ENCODE measurements at places on chromosomes 16 and 17.

GRCh38 chr17:78529871-78530670, 47.1 kb downstream of the DNAH17 start:
- no peak for DNase-seq

DNA sequence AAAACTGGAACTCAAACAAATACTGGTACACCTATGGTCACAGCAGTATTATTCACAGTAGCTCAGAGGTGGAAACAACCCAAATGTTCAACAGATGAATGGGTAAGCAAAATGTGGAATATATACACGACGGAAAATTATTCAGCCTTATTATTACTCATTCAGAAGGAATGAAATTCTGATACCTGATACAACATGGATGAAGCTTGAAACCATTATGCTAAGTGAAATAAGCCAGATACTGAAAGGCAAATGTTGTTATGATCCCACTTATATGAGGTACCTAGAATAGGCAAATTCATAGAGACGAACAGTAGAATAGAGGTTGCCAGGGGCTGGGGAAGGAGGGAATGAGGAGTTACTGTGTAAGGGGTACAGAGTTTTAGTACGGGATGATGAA, 27.1 kb upstream of the MYLK3 start:
- no peak for DNase-seq

GRCh38 chr16:85856079-85856478, 42.9 kb upstream of the IRF8 start:
- DNase-seq: peak; percentile 26

DNA sequence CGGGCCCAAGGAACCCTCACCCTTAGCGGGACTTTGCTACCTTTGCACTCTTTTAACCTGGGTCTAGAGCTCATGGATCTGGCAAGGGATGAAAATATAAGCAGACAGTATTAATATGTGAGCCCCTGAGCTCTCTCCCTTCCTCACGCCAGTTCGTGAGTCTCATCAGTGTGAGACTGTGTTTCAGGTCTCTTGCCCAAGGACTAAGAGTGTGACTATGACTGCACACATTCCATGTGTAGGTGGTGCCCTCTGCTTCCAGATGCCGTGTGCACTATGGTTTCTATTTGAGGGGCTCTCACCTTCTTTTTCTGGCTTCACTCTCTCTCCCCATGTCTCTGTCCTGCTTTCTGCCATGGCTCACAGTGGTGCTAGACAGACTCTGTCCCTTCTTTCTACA, 40.5 kb downstream of the DHRS7B start:
- DNase-seq: no peak

DNA sequence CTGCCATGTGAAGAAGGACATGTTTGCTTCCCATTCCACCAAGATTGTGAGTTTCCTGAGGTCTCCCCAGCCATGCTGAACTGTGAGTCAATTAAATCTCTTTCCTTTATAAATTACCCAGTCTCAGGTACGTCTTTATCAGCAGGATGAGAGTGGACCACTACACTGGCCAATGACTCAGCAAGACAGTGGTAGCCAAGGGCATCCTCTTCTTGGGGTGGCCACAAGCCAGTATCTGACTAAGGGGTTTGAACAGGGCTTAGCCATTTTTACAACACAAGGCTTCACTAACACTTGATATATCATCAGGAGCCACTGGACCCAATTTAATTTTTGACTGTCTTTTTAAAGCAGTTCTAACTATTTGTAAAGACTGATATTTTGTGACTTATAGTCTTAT, 21.1 kb upstream of the KRT24 start:
- peak; percentile 65 for DNase-seq

DNA sequence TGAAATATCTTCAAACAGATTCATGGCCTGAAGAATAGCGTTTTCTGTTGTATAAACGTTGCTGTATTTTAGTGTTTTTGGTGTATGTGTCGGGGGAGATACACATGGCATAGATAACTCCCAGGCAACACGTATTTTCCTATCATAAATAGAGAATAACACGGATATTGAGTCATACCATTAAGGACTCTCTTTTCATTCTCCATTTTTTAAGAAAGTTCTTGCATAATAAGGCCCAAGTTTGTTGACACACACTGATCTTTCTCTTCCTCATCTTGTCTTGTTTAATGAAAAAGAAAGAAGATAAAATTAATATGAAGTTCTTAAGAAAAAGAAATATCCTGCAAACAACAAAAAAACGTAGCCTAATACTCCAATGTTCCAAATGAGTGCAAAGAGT, 13.4 kb downstream of the ABCA8 start:
- DNase-seq: no peak

- no peak for DNase-seq
These were observed 2.6 kb downstream of the RIPOR1 start for GRCh38 chr16:67531247-67531646.

Data from kidney tubule cell (primary cell).